Stimulated activated CD4-positive, alpha-beta T cell treated with anti-CD3 and anti-CD28 coated beads, Interleukin-2, amount 100 ng/mL, for 24 hours (primary cell): ENCODE measurements at places on chromosomes 16 and 17.
A peak's percentile ranks its signal among the peaks of the same experiment; 100 is the strongest.

GRCh38 chr16:84821728-84822689, 2.2 kb downstream of the CRISPLD2 start:
- DNase-seq, result no peak

GRCh38 chr16:76970087-76970744, 220.8 kb upstream of the MON1B start:
- no peak for DNase-seq

DNA sequence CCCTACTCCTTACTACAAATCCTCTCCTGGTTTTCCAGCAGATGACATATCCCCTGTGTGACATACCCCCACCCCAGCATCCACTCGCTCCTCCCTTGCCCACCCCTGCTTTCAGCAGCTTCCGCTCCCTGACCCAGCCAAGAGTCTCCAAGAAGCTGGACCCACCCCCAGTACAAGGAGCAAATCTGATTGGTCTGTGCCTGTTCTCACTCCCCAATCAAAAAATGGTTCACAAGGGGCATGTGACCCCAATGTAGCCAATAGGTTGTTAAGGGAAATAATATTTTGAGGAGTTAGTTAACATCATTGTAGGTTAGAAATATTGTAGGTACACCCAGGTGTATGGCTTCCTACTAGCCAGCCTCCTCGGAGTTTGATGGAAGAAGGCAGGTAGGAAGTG, 70.1 kb downstream of the GP2 start:
- DNase-seq, result no peak

DNA sequence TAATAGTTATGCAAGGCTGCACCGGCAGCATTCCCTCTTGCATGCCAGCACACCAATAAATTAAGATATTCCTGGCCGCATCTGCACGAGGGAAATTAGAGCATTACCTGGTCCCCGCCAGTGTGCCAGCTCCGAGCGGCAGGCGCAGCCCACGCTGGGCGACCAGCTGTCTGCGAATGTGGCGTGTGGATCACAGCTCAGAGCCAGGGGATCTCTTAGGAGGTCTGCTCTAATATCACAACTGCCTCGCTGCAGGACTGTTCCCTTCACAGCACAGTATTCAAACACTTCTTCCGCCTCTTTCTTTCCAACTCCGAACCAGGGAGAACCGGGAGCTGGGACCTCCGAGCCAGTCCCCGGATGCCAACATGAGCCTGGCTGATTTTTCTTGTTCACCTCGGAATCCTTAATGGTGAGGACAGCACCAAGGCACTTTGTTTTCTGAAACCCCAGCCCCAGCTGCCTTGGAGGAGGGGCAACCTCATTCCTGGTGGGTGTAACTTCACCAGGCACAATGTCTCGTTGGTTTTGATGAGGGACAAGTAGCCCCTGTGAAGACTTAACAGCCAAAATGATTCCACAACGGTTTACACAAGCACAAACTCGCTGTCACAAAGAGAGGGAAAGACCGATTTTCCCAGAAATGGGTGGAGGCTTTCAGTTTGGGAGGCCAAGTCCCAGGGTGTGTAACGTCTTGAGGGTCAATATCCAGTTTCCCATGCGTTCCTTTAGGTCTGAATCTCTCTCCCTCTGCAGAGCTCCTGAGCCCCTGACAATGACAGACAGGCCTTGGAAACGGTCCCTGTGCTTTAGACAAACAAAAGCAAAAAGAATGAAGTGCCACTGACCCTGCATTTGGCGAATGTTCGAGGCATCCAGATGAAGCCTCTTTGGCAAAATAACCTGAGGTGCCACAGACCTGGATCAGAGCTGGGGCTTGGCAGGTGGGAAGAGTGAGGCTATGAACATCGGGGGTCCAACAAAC, 213.2 kb downstream of the C16orf78 start:
- no peak for DNase-seq

- DNase-seq, result peak; percentile 28
Observed at GRCh38 chr16:20300312-20301097, 26.8 kb downstream of the GP2 start.

GRCh38 chr17:81500047-81500446, 12.6 kb downstream of the ACTG1 start:
- no peak for DNase-seq

DNA sequence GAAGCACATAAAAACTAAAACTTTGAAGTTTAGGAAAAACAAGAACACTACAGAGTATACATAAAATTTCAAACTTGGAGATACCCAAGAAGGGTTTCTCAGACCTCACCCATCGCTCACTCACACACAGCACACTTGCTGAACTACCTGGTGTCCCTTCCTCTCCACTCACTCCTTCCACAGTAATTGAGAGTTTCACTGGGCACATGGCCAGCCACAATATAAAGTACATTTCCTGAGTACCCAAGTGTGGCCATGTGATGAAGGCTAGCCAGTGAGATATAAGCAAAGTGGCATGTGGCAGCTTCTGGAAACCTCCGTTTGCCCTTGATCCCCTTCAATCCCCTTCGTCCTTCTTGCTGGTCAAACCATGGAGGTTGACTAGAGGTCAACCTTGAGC, 11.9 kb downstream of the TOX3 start:
- DNase-seq, result no peak
